Mesendoderm (in vitro differentiated cells): ENCODE measurements at places on chromosomes 2 and 18.

GRCh38 chr2:217941886-217942728 is 60.7 kb downstream of the TNS1 start:
- peaks cover 7% of the 10 kb centered on the region for H3K4me1 ChIP-seq
- no peak for DNase-seq
- no peak overlapping the region for H3K27ac ChIP-seq
- H3K4me3 ChIP-seq, result no peak overlapping the region

GRCh38 chr18:58806826-58807714 is 57.6 kb upstream of the ZNF532 start:
- DNase-seq, result no peak
- no peaks in the 10 kb centered on the region for H3K4me1 ChIP-seq
- no peak overlapping the region for H3K4me3 ChIP-seq
- H3K36me3 ChIP-seq, result no peaks in the 10 kb centered on the region

- H3K4me1 ChIP-seq, result no peaks in the 10 kb centered on the region
- no peak overlapping the region for H3K4me3 ChIP-seq
- DNase-seq, result no peak
- no peaks in the 10 kb centered on the region for H3K36me3 ChIP-seq
Measured at GRCh38 chr2:239027391-239028252, 179.7 kb downstream of the TWIST2 start.

GRCh38 chr2:211494085-211494484 is 937.7 kb downstream of the CPS1 start:
- no peak overlapping the region for H3K27ac ChIP-seq
- DNase-seq, result no peak
- H3K27me3 ChIP-seq, result no peaks in the 10 kb centered on the region
- no peaks in the 10 kb centered on the region for H3K36me3 ChIP-seq
- no peak overlapping the region for H3K4me3 ChIP-seq
- no peaks in the 10 kb centered on the region for H3K4me1 ChIP-seq

DNA sequence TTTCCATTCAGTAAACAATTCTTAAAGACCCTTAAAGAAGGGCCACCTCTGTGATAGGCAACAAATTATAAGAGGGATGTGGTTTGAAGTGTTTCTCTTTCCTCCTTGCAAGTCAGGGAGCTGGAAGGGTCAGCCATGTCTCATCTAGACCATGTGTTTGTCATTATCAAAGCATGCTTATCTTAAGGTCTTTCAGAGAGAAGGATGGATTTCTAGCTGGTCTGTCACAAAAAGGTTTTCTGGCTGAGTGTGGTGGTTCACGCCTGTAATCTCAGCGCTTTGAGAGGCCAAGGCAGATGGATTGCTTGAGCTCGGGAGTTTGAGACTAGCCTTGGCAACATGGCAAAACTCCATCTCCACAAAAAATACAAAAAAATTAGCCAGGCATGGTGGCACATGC is 59.2 kb upstream of the PEX13 start:
- no peak overlapping the region for H3K27ac ChIP-seq
- no peaks in the 10 kb centered on the region for H3K36me3 ChIP-seq
- H3K4me1 ChIP-seq, result no peaks in the 10 kb centered on the region
- no peaks in the 10 kb centered on the region for H3K27me3 ChIP-seq
